Glutamatergic neuron (in vitro differentiated cells): ENCODE measurements at places on chromosomes 6 and 20.
A peak's percentile ranks its signal among the peaks of the same experiment; 100 is the strongest.

DNA sequence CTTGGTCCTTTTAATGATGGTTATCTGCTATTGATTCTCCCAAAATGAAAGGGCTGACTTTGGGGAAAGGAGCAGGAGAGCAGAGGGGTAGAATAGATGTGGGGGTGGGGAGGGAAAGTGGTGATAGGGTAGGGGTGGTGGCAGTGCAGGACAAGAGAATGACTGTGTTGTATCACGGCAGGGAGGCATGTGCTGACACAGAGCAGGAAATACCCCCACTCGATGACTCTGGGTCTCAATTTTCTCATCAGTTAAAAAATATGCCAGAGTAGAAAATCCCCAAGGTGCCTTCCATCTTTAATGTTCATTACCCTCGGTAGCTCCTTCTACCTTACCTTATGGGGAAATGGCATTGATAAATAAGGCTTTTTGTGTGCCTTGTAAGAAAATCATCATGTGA lies 79.0 kb upstream of the ATXN1 start:
- no peak for DNase-seq

DNA sequence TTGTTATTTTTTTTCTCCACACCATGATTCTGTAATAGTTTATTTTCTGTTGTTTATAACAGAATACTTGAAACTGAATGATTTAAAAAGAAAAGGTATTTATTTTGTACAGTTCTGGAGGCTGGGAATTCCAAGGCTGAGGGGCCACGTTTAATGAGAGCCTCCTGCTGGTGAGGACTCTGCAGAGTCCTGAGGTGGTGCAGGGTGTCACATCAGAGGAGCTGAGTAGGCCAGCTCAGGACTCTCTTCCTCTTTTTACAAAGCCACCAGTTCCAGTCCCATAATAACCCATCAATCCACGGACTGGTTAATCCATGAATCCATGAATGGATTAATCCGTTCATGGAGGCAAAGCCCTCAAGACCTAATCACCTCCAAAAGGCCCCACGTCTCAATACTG lies 71.6 kb downstream of the TFAP2A start:
- no peak for DNase-seq

GRCh38 chr6:12472601-12473038 lies 182.5 kb downstream of the EDN1 start:
- DNase-seq: no peak

- no peak for DNase-seq
Observed at GRCh38 chr6:46058951-46059350, 43.3 kb upstream of the CLIC5 start.

DNA sequence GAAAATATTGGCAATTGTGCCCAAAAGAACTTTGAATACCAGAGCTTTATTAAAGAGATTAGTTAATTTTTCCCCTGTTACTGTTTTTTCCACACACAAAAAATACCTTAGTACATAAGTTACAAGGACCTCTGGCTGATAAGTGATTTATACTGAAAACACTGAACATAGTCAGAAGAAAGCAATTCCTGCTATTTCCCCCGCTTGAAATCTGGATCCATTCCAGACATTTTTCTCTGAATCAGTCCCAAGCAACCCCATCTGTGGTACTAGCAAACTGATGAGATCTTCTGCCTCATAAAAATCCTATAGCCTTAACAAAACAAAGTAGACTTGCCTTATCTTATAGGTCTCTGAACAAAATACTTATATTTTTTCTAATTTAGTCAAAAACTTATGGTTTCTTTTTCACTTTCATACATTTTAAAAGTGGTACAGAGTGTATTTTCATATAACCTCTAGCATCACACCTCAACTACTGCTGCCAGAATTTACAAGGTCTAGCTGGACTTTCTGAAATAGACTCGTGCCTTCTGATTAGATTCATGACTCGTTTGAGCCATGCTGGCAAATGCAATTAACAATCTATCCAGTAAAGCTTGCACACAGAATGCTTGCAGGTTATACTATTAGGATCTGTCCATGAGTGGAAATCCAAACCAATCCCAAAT lies 111.9 kb downstream of the TBX18 start:
- DNase-seq: no peak

- DNase-seq: peak; percentile 85
Observed at GRCh38 chr6:153231048-153231646, 100.1 kb upstream of the RGS17 start.

GRCh38 chr6:91926361-91926760 lies 1339.5 kb upstream of the MAP3K7 start:
- no peak for DNase-seq
